ENCODE measurements at places on chromosomes 2 and 18.

- no peak for DNase-seq
These were observed 18.3 kb upstream of the SP3 start for GRCh38 chr2:173983391-173983871.

GRCh38 chr2:165863810-165864261 lies 69.8 kb upstream of the GALNT3 start:
- DNase-seq, result no peak

- DNase-seq, result no peak
These were observed 145.2 kb downstream of the ZFP36L2 start for GRCh38 chr2:43081131-43081765.

DNA sequence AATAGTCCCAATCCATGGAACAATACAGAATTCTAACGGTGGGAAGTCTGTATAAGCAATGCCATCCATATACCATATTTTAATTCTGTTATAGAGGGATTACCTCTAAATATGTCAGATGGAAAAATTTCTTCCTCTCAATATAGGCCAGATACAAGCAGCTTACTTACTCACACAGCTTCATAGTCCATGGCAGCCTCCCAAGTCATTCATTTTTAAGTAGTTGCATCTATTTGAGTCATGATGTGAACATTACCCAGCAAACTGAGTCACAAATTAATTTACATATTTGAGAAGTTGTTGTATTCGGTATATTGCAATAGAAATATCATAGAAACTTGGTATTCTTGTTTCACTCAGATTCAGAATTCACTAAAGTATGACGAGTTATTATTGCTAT lies 20.3 kb downstream of the TBR1 start:
- no peak for DNase-seq

DNA sequence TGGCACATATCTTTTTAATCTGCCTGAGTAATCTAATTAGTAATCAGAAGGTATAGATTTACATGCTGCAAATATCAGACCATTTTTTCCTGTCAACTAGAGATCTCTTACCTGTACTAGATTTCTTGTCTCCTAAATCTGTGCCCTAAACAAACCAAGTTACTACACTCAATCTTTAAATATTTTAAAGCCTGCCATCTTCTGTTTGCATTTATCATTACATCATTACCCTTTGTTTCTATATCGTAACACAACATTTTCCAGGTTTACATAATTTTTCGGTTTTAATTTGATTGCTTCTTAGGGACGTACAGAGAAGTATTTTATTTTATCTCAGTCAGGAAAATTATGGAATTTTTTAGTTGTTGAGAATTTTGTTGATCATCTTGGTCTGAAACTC lies 25.7 kb downstream of the PSMA8 start:
- DNase-seq, result no peak

DNA sequence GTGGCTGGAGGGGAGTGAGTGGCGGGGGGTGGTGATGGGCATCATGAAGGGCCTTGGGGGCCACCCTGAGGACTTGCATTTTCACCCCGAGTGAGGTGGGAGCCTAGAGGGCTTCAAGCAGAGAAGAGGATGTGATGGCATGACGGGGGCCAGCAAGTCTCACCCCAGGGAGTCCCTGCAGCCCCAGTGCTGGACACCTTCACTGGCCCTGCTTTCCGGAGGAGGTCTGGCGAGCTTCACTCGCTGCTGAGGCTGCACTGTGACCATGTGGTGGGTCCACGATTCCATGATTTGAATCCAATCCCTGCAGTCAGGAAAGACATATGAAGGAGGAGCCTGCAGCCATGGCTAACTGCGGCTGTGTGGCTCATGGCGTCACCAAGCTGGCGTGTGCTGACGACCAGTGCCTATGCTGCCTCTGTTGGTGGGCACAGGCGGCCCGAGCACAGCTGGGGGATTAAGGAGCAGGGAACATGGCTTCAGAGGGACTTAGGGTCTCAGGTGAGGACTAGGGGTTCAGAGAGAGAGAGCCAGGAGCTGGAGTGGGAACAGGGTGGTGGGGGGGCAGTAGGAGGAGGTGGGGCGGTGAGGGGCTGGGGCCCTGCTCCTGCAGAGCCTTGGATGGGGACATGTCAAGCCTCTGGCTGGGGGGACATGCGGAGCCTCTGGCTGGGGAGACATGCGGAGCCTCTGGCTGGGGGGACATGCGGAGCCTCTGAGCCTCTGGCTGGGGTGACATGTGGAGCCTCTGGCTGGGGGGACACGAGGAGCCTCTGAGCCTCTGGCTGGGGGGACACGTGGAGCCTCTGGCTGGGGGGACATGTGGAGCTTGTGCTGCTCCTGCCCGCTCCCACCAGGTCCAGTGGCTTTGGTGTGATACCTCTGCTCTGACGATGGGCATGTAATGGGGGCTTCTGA lies 3.6 kb downstream of the ZAP70 start:
- DNase-seq, result no peak

DNA sequence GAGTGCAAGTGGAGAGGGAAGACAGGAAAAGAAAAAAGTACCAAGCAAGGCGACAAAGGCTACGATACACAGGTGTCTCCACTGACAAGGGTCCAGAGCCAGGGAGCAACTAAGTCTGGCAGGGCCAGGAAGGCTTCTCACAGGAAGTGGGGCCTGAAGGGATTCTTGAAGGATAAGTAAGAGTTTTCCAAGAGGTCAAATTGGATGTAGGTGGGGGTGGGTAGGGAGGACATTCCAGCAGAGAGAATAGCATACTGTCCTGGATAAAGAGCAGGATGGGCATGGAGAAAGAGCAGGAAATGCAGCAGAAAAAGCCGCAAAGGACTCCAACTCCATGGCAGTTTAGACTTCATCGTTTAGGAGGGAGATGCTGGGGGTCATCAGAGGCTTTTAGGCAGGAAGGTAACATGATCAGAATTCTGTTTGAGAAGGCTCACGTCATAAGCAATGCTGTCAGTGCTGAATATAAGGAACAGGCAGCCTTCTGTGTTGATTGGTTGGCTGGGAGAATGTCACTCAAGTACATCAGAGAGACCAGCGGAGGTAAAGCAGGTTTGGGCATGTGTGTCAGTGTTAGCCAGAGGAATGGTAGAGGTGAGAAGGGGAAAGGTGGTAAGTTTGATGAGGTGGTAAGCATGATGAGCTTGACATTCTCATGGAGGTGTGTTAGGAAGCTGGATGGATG lies 35.1 kb downstream of the ARHGAP25 start:
- no peak for DNase-seq

DNA sequence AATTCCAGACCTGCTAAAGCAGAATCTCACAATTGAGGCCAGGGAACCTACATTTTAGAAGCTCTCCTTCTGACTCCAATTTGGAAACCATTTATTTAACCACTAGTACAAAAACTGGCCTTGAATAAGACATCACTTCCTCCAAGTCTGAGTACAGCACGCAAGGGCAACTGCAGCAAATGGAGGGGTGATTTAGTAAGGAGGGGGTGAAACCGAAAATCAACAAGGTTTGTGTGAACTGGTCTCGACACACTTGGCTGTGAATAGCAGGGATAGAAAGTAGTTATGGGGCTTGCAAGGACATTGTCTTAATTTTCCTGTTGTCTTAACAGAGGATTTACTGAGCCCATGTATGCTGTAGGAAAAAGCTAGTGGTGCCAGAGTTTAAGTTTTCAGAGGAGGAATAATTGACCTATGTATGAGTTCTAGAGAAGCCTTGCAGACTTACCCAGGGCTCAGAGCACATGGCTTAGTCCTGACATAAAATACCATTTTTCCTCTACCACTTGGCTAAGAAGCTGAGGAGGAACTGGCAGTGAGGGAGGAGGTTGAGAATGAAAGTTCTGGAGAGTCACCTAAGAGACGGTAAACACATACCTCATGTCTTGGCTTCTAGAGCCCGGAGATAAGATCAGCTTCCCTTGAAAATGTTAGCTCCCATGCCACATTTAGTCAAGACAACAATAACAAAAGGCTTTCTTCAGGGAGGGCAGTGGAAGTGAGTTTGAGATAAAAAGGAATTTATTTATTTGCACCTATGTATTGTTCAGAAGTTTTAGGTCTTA lies 114.8 kb downstream of the SMAD2 start:
- DNase-seq, result no peak

DNA sequence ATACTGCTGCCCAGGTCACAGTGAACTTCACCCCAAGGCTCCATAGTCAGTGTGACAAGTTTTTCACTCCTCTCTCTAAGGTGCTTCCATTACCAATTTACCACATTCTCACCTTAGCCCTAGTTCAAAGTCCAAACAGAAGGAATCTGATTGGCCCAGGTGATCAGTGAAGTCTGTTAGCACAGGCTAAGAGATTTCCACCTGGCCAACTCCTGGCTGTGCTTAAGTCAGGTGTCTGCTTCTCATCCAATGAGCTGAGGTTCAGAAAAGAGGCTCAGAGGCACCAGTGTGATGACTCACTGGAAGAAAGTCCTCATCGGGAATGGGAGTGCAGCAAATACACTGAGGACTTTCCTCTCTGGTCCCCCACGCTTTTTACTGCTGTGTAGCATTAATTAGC lies 164.4 kb upstream of the MGAT5 start:
- no peak for DNase-seq

DNA sequence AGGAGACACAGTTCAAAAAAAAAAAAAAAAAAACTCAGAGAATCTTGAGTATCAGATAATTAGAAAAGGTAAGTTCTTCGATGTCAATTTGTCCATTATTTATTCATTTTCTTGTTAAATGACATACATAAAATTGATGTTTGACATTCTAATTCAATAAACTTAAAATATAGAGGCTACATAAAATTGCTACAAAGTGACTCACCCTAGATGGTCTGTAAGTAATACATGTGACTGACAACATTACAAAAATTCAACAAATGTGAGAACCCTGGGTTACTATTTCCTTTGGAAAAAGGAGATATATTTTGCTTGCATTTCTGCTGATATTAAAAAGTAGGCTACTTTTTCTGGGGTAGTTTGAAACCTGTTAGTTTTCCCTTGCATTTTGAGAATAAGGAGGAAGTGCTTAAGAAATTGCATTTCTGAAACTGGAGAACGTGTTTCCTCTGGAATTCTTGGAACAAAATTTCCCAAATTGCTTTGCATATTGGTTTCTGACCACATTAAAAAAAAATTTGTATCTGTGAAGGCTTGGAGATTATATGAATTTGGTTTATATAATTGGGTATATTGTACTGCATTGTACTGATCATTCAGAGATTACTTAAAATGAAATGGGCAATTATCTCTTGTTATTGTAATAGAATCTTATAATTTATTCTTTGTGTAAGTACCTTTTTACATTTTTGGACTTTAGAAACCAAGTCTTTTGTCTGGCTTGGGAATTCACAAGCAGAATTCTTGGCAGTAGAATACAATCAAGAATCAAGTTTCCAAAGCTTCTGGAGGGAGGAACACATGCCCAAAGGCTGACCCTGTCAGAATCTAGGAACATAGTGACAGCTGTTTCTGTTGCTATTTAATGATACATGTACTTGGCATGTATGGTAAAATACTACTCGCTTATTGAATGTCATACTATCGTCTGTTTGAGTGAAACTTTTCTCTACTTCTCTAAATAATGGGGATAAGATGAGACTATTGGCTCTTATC lies 106.1 kb downstream of the DSEL start:
- no peak for DNase-seq

DNA sequence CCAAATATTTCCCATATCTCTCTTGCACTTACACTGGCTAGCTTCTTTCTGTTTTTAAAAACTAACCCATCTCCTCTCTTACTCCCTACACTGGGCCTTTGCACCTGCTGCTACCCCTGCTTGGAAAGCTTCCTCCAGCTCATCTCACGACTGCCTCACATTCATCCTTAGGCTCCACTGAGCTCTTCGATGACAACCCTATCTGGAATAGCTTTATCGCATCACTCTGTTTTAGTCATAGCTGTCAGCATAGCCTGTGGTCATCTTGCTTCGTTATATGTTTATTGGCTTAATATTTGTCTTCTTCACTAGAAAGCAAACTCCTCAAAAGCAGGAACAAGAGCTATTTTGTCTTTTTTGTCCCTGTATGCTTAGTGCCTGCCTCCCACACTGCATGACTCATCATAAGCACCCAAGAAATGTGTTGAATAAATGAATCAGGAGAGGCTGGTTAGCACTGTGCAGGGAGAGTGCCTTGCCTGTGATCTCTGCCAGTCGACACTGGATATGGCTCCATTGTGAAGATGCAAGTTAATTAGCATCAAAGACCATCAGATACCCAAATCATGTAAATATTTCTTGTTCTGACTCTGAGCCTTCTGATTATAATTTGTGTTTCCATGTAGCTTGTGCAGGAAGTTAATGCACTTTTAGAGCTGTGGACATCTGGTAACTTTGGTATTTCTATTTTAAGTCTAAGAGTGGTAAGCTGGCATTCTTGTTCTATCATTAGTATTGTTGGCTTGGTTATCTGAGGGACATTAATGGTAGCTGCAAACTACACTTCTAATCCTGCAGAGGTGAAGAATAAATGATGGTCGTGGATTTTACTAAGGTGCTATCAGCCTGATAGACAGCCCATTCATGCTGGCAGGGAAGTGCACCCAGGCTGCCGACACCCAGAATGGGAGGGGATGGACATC lies 10.3 kb upstream of the DYTN start:
- DNase-seq, result no peak

- DNase-seq, result no peak
These were observed 95.0 kb downstream of the RNF144A start for GRCh38 chr2:7012141-7012764.

DNA sequence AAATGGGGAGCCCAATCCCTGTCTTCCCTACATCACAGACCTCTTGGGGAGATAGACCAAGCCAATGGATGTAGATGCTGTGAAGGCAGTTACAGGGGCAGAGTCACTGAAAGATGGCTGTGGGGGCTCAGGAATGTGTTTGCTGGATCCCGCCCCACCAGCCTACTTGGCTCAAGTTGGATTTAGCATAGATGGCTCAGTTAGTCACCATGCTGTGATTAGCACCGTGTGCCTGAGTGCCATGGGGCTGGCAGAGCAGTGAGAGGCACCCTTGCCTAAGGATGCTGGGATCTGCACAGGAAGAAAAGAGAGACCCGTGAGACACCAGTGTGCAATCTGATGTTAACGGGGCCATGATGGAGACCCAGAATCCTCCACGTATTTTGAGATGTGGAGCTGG lies 228.3 kb downstream of the DYSF start:
- DNase-seq, result no peak

DNA sequence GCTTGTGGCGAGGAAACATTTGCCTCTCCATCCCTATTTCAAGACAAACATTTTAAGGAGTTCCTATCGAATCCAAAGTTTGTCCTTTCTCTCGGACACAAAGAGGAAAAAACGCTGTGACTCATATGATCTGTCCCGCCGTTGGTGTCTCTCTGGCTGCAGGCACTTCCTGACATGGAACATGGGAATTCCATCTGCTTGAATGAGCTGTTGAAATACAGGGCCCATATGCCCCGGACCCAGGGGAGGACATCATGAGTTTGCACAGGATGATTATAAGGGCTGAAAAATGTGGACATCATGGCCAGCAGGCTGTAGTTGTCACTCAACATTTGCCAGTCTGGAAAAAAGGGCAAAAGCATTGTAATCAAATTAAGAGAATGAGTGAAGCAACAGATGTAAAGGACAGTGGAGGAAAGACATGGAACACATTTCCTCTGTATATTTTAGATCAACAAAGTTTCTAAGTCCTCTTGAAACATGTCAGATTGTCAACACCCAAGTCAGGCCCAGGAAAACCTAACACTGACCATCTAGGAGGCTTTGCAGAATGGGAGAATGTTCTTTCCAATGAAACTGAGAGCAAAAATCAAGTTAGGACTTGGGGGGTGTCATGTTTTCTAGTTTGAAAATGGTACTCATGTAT lies 103.2 kb upstream of the SMIM21 start:
- no peak for DNase-seq
